LNCaP clone FGC (cell line): ENCODE measurements at places on chromosomes 1 and 21.

DNA sequence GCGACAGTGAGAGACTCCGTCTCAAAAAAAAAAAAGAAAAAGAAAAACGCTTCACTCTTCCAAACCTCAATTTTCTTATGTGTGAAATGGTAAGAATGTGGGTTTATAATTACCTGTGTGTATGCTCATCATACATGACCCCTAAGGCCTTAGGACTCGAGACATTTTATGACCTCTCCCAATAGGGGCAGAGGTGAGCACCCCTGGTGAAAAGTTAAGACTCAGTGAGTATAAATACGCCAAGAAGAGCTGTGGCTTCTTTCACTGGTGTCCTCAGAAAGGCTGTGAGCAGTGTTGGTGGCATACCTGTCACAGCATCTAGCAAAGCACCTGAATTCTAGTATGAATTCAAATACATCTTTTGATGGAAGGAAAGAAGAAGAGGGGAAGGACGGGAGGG is 7.8 kb upstream of the FCMR start:
- DNase-seq, result no peak

DNA sequence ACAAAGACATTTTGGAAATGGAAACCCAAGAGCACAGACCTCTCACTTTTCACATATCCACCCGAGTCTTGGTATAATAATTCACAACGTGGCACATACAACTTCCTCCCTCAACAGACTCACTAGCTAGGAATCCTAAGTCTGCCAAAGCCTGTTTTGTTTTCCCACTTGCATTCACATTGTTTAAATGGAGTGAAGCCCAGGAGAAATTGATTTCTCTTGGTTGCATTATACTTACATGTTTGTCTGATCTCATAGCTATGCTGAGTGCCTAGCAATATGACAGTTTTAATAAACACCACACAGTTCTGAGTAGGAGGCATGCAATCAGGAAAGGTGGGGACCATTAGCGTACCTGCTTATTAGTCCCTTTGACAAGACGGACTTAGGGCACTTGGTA is 348.6 kb upstream of the ADGRL4 start:
- DNase-seq, result no peak

GRCh38 chr1:160746836-160747500 is 7.9 kb downstream of the SLAMF7 start:
- no peak for DNase-seq

DNA sequence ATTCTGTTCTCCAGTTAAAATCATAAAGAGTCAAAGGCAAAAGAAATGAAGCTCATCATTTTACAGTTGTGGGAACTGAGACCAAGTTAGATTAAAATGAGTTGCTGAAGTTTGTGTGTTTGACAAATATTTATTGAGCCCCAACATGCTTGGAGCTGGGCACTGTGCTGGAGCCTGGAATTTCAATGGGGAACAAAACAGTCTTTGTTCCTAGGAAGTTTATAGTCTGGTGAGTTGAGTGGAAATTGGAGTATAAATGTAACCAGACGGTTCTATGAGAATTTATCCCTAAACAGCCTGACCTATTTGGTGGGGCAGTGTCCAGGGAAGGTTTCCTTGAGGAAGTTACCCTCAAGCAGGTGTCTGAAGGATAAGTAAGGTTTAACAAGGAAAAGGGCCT is 294.4 kb downstream of the PRDM2 start:
- DNase-seq, result no peak

DNA sequence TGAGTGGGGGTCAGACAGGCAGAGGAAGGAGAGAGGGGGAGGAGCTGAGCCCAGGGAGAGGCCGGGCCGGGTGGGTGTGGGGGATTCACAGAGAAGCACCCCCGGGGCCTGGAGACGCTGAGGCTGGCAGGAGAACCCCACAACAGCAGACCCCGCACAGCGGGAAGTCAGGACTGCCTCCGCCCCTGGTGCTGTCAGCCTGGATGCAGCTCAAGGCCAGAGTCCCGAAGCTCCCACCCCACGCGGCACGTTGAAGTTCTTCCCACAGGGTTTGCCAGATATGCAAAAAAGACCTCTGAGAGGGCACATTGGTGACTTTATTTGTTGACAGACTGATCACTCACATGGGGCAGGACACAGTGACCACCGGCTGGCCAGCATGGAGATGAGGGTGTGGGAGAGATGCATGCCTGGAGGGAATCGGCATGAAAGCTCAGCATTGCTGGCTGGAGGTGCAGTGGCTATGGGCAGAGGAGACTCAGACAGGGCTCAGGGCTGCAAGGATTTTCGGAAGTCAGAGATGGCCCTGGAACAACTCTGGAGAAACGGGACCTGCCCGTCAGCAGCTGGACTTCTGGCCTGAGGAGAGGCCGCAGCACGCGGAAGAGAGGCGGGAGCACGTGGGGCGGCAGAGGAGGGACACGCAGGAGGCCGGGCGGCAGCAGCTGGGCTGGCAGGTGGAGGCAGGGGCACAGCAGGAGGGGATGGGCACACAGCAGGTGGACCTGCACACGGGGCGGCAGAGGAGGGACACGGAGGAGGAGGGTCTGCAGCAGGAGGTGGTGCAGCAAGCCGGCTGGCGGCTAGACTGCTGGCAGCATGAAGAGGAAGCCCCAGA is 885 bp downstream of the KRTAP10-3 start:
- DNase-seq, result no peak

DNA sequence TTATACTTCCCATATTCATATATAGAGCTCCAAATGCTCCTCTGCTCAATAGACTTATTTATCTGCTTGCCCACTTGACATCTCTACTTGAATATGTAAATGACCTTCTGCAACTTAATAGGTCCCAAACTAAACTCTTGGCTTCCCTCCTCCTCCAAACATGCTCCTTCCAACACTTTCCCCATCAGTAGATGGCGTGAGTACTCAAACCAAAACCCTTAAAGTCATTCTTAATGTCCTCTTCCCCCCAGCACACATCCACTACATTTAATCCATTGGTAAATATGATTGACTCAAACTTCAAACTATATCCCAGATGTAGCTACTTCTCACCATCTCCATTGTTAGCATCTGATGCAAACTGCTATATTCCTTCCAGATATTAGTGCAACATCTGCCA is 48.5 kb upstream of the PBX1 start:
- DNase-seq, result no peak

GRCh38 chr1:70583522-70583921 is 172.5 kb downstream of the CTH start:
- DNase-seq, result no peak

GRCh38 chr21:36210779-36211659 is 54.4 kb downstream of the DOP1B start:
- no peak for DNase-seq

DNA sequence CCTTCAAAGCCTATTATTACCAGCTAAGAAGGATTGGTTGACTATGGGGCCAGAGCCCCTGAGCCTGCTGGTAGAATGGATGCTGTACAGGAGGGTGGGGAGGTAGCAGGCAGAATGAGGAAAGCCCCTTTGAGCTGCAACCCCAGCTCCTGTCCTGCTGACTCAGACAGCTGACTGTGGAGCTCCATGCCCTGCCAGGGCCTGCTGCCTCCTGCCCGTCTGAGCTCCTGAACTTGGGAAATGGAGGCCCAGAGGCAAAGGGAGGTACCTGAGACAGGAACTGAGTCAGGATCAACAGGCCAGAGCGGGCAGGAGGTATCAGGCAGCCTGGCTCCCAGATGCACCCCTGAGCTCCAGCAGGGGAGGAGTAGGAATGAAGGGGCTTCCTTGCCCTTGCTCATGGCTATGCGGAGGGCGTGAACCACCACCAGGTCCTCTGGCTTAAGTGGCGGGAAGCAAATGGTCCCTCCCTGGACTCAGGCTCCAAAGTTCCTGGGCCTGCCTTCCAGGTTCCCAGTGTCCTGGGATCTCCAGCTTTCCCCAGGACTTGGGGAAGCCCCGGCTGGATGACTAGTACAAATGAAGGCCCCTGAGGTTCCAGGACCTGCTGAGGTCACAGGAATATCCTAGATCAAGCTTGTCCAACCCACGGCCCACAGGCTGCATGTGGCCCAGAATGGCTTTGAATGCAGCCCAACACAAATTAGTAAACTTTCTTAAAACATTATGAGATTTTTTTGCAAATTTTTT is 3.9 kb upstream of the SFN start:
- no peak for DNase-seq

- no peak for DNase-seq
Measured at GRCh38 chr1:220691053-220691684, 1.0 kb downstream of the C1orf115 start.

DNA sequence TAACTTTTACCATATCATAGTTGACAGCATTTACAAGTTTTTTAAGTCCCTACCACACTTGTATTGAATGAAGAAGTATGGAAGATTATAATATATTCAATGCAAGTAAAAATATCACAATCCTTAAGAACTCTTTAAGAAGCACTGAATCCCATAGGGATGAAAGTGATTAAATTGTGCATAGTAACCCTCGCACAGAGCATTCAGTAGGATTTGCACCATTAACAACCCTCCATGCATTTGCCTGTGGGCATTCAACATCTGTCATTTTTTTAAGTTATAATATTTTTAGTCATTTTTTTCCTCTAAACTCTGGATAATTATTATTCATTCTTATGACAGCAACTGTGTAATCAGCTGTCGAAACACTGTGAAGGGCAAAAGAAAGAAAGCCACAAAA is 10.1 kb downstream of the SELE start:
- DNase-seq, result no peak

- no peak for DNase-seq
Measured at GRCh38 chr1:35324486-35324885, 56.0 kb downstream of the ZMYM4 start.

GRCh38 chr1:167054531-167054930 is 35.6 kb downstream of the GPA33 start:
- no peak for DNase-seq
